ENCODE measurements at places on chromosomes 4 and X.

DNA sequence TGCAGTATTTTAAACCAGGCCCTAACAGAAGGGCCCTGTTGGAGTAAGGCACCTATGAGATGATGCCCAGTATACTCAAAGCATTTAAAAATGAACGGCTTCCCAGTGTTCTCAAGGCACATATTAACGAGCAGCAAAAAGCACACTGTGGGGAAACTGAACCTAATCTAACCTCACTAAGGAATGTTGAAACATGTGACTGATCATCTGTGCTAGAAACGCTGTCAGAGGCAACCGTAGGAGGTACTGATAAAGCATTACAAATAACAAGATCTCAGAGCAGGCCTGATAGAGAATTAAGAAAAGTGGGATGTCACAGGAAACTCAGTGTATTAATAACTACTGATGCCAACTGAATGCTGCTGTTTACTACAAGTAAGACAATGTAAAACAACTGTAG is 24.0 kb downstream of the ASB9 start:
- DNase-seq, result no peak

GRCh38 chrX:115960440-115961084 is 210.0 kb upstream of the AGTR2 start:
- no peak for DNase-seq

GRCh38 chr4:118557298-118557851 is 127.8 kb upstream of the METTL14 start:
- DNase-seq, result no peak

GRCh38 chr4:100657187-100657586 is 139.4 kb upstream of the EMCN start:
- DNase-seq, result no peak

- DNase-seq, result no peak
These were observed 1611.1 kb downstream of the ARAP2 start for GRCh38 chr4:34633241-34633640.

- DNase-seq, result no peak
These were observed 29.8 kb upstream of the FUNDC1 start for GRCh38 chrX:44572340-44572938.

- no peak for DNase-seq
These were observed 62.5 kb upstream of the MCUB start for GRCh38 chr4:109497511-109497910.

Data from T-helper 9 cell (primary cell).